ENCODE measurements at places on chromosomes 3 and 15. TPM values are rescaled to one million over a fixed set of nuclear protein-coding genes. Genes with fewer than 3 reads are reported as not detected.

DNA sequence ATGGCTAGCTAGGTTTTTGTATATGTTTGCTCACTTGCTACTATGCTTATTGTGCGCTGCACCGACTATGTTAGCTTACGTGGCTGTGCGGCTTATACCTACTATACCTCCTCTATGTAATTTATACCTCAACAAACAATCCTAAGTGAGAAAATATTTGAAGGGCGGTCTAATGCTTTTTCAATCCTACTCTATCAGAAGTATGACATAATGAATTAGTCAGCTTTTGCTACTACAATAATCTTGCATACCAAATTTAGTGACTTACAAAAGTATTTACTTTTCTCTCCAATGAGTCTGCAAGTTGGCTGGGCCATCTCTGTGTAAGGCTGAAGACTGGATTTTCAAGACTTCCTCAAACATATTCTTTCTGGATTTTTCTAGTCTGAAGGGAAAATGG is 391.2 kb upstream of the NECTIN3 start:
- H3K36me3 ChIP-seq = no peaks in the 10 kb centered on the region
- no peak for DNase-seq
- no peak overlapping the region for H3K4me3 ChIP-seq

GRCh38 chr15:95328559-95328958 is 1001.9 kb upstream of the NR2F2 start:
- no peak overlapping the region for H3K27ac ChIP-seq
- no peak for DNase-seq
- H3K4me1 ChIP-seq = no peaks in the 10 kb centered on the region
- no peaks in the 10 kb centered on the region for H3K27me3 ChIP-seq
- H3K4me3 ChIP-seq = no peak overlapping the region

DNA sequence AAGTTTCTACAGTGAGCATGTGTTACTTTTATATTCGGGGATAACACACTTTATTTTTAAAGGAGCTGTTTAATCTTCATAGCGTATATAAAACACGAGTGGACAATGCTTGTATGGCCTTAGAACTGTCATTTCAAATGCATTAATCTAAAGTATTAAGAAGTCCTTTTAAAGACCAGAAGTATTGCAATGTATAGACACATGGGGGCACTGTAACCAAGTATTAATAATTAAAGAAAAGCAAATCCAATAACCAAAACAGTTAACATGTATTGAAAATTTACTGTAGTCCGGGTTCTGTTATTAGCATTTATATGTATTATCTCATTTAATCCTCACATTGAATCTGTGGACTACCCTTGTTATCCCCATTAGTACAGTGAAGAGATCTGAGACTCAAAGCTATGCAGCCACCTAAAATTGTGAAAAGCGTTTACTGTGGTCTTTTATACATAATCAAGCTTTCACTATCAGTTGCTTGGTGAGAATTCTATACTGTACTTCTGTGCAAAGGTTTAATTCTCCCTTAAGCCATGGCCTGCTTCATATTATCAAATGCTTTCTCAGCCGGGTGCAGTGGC is 10.1 kb downstream of the ARL14 start:
- no peaks in the 10 kb centered on the region for H3K4me1 ChIP-seq
- H3K4me3 ChIP-seq = no peak overlapping the region
- no peaks in the 10 kb centered on the region for H3K36me3 ChIP-seq
- no peak for DNase-seq
- H3K27me3 ChIP-seq = no peaks in the 10 kb centered on the region

DNA sequence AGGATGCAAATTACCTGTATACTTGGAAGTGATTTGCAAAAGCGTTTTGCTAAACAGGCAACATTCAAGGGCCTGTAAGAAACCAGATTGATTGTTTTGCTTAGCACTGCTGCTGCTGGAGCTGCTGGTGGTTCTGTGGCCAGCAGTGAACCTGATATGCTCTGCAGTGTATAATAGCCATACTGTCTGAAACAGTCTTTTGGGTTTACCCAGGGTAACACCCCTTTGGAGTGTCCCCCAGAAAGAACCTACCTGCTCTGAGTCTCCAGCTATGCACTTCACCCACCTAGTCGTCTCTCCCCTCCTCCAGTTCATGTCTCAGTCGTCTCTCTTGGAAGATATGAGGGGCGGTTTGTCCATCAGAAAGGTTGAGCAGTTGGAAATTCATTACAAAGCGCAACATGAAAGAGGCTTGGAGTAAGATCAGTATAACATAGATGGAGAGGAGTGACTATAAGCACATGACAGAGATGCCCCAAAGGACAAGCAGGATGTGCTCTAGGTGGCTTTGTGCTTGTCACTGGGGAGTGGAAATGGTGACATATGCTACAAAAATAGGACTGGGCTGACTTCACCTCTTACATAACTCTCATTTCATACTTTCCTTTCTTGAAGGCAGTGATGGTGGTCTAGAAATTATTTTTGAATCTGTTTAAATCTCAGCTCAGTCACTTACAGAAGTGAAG is 3.8 kb downstream of the MKRN2 start:
- H3K36me3 ChIP-seq = no peaks in the 10 kb centered on the region
- no peak for DNase-seq
- H3K27me3 ChIP-seq = no peaks in the 10 kb centered on the region
- H3K4me1 ChIP-seq = peaks cover 31% of the 10 kb centered on the region
- H3K4me3 ChIP-seq = no peak overlapping the region
- no peak overlapping the region for H3K27ac ChIP-seq

DNA sequence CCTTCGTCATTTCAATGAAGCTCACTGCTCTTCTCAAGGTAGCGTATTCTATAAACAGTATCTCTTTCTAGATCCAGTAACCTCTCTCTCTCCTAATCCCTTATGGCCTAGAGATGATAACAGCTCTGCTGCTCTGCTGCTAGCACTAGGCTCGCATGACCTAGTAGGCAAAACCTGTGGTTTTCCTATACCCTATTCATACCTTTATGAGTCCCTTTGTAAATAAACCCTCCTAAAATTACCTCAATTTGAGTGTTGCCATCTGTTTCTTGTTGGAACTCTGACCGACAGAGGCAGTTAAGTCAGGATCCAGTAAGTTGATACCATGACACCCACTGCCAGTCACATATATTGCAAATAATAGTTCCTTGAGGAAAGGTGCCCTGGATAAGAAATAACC is 7.3 kb downstream of the CCDC14 start:
- no peak for DNase-seq
- H3K27me3 ChIP-seq = no peaks in the 10 kb centered on the region
- H3K27ac ChIP-seq = no peak overlapping the region
- no peak overlapping the region for H3K4me3 ChIP-seq
- no peaks in the 10 kb centered on the region for H3K4me1 ChIP-seq

GRCh38 chr3:40580494-40581091 is 55.8 kb downstream of the ZNF621 start:
- H3K4me3 ChIP-seq = no peak overlapping the region
- no peak overlapping the region for H3K27ac ChIP-seq
- H3K36me3 ChIP-seq = no peaks in the 10 kb centered on the region
- peak; percentile 40 for DNase-seq

DNA sequence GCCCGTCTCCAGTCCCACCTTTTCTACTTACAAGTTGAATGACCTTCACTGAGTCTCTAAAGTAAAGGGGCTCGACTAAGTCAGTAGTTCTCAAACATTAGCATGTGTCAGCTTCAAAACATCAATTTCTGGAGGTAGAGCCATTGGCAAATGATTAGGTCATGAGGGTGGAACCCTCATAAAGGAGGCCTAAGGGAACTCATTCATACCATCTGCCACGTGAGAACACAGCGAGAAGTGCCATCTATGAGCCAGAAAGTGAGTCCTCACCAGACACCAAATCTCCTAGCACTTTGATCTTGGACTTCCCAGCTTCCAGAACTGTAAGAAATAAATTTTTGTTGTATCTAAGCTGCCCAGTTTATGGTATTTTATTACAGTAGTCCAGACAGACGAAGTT is 129.8 kb downstream of the MEX3B start:
- H3K36me3 ChIP-seq = no peaks in the 10 kb centered on the region
- no peak for DNase-seq
- no peaks in the 10 kb centered on the region for H3K4me1 ChIP-seq
- no peak overlapping the region for H3K4me3 ChIP-seq

GRCh38 chr3:81544385-81544784 is 217.1 kb downstream of the GBE1 start:
- H3K27me3 ChIP-seq = no peaks in the 10 kb centered on the region
- H3K4me3 ChIP-seq = no peak overlapping the region
- no peaks in the 10 kb centered on the region for H3K36me3 ChIP-seq
- DNase-seq = no peak
- H3K27ac ChIP-seq = no peak overlapping the region

DNA sequence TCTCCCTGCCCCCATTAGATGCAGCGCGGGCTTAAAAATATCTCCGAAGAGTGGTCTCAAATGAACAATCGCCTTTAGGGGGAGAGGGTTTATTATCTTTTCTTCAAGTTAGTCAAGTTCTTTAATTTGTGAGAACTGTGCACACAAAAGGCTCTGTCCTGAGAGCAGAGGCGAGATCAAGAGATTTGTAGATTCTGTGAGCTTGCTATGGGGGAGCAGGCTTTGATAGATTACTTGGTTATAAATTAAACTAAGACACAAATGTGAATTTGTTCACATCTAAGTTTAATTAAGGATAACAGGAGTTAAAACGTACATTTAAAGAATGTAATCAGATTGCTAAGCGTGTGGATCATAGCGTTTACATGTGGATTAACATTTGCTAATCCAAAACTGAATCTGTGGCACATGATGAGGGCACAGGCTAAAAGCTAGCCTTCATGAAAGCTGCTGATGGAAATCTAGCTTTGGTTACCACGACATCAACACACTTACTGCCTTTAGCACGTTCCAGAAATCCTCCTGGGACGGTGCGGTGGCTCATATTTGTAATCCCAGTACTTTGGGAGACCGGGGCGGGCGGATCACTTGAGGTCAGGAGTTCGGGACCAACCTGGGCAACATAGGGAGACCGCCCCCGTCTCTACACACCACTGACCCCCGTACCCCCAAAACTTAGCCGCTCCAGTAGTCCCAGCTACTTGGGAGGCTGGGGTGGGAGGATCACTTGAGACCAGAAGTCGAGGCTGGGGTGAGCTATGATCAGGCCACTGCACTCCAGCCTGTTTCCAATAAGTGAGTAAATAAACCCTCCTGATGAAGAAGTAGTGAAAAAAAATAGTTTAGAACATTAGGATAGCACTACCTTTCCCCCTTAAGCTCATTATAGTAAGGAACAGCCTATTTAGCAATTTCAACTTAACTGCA is 1.0 kb upstream of the PRTG start:
- no peak for DNase-seq
- no peaks in the 10 kb centered on the region for H3K27me3 ChIP-seq
- H3K4me1 ChIP-seq = no peaks in the 10 kb centered on the region
- no peaks in the 10 kb centered on the region for H3K36me3 ChIP-seq
- no peak overlapping the region for H3K27ac ChIP-seq

DNA sequence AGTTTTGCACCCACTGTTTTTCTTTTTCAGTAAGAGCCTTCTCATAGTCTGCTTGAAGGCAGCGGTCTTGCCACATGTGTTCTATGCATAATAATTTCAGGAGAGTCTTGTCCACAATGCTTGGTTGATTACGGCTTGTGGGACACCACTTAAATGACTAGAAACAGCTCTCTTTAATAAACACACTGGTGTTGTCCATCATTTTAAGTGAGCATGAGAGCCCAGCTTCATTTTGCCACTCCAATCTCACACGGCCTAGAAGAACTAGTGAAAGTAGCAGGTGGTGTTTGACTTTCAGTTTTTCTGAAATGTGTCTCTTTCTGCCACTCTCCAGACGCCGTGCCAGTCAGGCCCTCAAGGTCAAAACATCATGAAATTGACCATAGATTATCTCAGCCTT is 292.1 kb downstream of the LPP start:
- no peak overlapping the region for H3K27ac ChIP-seq
- H3K27me3 ChIP-seq = no peaks in the 10 kb centered on the region
- H3K4me1 ChIP-seq = no peaks in the 10 kb centered on the region

- no peak overlapping the region for H3K27ac ChIP-seq
- H3K4me3 ChIP-seq = no peak overlapping the region
- H3K4me1 ChIP-seq = no peaks in the 10 kb centered on the region
Observed at GRCh38 chr3:171757361-171758034, 52.8 kb downstream of the PLD1 start.

GRCh38 chr15:83282776-83283137 is 1.7 kb downstream of the BNC1 start:
- no peaks in the 10 kb centered on the region for H3K36me3 ChIP-seq
- H3K27ac ChIP-seq = no peak overlapping the region
- no peak overlapping the region for H3K4me3 ChIP-seq
- DNase-seq = no peak
- no peaks in the 10 kb centered on the region for H3K4me1 ChIP-seq
- H3K27me3 ChIP-seq = no peaks in the 10 kb centered on the region

DNA sequence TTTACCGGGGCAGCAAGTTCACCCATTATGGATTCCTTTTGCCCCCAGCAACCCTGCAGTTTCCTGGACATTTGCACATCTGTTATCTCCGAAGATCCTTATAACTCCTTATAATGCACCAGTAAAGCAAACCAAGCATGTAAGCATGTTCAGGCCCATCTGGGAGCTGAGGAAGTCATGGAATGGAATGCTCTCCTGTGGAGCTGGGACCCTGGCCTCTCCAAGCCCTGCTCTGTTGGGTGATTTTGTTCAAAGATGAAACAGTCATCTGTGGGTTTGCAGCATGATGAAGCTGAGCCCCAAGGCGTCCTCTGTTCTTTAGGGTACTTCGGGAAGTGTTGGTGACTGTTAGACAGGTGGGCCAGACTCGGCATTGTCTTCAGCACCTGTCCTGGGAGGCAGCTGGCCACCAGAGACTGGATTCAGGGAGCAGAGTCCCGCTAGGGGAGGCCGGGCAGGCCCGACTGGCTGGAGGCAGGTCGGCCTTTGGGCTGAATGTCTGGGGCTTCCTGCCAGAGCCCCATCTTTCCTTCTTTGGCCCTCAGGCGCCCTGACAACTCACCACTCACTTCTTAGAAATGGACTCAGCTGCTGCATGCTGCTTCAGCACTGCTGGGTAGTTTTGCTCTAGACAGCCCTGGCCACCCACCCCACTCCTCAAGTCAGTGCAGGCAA is 3.9 kb downstream of the DNAH1 start:
- no peaks in the 10 kb centered on the region for H3K27me3 ChIP-seq
- H3K4me1 ChIP-seq = no peaks in the 10 kb centered on the region
- DNase-seq = no peak
- no peaks in the 10 kb centered on the region for H3K36me3 ChIP-seq

The CLDN18 gene
- not detected for total RNA-seq

The KCNAB1 gene
- total RNA-seq = 1.4 TPM

The IL17RB gene
- 6.0 TPM for total RNA-seq

The KLHL40 gene
- not detected for total RNA-seq

The UBE2E1 gene
- total RNA-seq = 30.8 TPM

The RBMS3 gene
- 4.0 TPM for total RNA-seq

The XCR1 gene
- not detected for total RNA-seq

The BMF gene
- total RNA-seq = 25.9 TPM

The ACAN gene
- total RNA-seq = 0.22 TPM

The PLS1 gene
- 7.6 TPM for total RNA-seq

The LARP6 gene
- 9.7 TPM for total RNA-seq

All from pancreas (tissue), 10 donors.